ENCODE measurements at places on chromosomes 5 and 9.

GRCh38 chr9:2096376-2096970, 81.3 kb downstream of the SMARCA2 start:
- no peak for DNase-seq

GRCh38 chr5:68319706-68320412, 104.3 kb downstream of the PIK3R1 start:
- no peak for DNase-seq

DNA sequence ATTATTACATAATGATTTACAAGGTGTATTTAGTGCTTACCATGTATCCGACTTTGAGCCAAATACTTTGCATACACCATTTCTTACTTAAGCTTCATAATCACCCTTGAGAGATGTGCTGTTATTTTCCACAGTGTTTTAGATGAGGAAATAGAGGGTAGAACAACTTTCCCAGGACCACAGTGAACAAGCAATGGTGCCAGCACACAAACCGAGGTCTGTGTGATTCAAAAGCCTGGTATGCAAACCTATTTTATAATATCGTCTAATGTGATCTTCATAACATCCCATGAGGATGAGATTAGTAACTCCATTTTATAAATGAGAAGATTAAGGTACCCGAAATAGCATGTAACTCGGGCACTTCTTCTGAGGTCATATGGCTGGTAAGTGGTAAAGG, 294.7 kb downstream of the NSG2 start:
- no peak for DNase-seq

GRCh38 chr9:100011062-100011681, 87.6 kb downstream of the ERP44 start:
- DNase-seq, result peak; percentile 5

- DNase-seq, result peak; percentile 59
Measured at GRCh38 chr5:157459715-157460599, at the start of gene NIPAL4. NIPAL4 (plus strand) TSS chr5:157460213; CDS start chr5:157460321, 108 bp downstream.

DNA sequence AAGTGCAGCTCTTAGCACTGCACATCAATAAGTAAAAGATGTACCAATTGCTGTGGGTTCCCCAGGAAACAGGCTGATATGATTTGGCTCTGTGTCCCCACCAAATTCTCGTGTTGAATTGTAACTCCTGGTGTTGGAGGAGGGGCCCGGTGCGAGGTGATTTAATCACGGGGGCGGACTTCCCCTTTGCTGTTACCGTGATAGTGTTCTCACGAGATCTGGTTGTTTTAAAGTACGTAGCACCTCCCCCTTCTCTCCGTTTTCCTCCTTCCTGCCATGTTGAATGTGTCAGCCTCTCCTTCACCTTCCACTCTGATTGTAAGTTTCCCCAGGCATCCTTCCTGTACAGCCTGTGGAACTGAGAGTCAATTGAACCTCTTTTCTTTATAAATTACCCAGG, 93.2 kb upstream of the ACTBL2 start:
- DNase-seq, result no peak

DNA sequence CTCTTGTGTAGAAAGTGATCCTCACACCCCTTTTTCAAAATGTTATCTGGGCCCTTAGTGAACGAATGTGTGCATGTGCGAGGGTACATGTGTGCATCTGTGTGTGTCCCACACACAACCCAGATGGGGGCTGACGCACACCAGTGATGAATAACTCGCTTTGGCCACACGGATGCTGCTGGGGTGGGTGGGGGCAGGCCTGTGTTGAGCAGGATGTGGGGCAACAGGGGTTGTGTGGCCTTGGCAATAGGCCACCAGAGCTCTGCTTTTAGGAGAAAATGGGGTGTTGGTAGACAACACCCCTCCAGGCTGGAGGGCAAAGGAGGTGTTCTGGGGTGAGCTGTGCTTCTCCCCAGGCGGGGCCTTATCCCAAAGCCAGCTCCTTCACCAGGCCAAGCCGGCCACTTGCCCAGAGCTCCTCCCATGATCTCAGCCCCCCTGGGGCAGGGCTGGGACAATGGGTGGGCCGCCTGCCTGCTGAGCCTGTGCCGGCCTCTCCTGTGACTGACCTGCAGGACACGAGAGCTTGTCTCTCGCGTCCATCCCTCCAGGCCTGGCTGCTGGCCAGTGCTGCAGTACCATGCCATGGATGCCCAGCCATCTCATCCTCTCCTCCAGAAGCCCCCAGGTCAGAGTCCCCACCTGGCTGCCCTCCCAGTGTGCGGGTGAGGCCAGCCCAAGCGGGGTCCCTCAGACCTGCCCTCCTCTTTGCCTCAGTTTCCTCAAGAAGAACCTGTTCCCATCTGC, 1.7 kb downstream of the DBN1 start:
- no peak for DNase-seq

GRCh38 chr9:3241290-3241689, 284.5 kb downstream of the RFX3 start:
- no peak for DNase-seq

DNA sequence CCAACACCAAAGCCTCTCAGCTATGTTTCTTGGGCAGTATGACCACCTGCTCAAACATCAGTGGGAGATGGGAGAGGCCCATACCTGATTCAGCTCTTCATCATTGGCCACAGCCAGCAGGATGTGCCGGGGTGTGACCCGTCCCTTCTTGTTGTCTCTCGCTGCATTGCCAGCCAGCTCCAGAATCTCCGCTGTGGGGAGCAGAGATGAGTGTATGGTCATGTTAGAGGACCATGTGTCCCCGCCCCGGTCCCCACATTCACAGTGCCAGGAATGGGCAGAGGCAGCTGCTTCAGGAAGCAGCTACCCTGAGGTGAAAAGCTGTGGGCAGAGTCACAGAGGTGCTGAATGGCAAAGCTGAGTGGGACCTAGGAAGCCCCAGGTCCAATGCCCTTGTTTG, 29.1 kb downstream of the MACROH2A1 start:
- DNase-seq, result no peak

- DNase-seq, result no peak
Measured at GRCh38 chr5:144333336-144333920, 162.8 kb downstream of the KCTD16 start.

DNA sequence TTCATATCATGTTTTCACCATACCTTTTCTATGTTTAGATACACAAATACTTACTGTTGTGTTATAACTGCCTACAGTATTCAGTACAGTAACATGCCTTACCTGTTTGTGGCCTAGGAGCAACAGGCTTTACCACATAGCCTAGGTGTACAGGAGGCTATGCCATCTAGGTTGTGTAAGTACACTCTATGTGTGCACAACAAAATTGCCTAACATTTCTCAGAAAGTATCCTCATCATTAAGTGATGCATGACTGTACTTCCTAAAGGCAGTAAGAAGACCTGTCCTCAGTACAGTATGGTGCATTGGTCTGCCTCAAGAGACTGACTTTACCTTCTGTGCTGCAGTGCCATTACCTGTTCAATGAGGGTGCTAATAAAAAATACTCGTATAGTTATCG, 7.9 kb downstream of the TXN start:
- no peak for DNase-seq

GRCh38 chr9:72844440-72844768, 108.4 kb downstream of the ALDH1A1 start:
- DNase-seq, result no peak

DNA sequence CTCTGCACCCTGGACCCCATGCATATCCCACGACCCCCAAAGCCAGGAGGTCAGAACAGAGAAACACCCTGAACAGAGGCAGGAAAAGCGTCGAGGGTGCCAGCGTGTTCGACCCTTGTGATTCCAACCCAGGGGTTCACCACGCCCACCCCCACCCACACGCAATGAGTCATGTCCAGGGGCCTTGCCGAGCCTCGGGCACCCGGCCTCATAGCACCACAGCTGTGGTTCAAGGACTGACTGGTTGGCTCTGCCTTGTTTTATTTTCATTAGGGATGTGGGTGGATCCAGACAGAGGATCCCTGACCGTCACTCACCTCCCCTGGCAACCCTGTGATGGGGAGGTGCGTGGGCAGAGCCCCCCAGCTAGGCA, 9.5 kb upstream of the QSOX2 start:
- no peak for DNase-seq

- DNase-seq, result no peak
Measured at GRCh38 chr5:14980698-14981097, 109.1 kb upstream of the ANKH start.

- peak; percentile 52 for DNase-seq
Measured at GRCh38 chr9:34986540-34987047, 3.0 kb upstream of the DNAJB5 start.

- DNase-seq, result no peak
Measured at GRCh38 chr5:175894271-175894670, 22.9 kb downstream of the CPLX2 start.

- peak; percentile 49 for DNase-seq
Measured at GRCh38 chr9:101449071-101449721, 13.6 kb upstream of the ALDOB start.

DNA sequence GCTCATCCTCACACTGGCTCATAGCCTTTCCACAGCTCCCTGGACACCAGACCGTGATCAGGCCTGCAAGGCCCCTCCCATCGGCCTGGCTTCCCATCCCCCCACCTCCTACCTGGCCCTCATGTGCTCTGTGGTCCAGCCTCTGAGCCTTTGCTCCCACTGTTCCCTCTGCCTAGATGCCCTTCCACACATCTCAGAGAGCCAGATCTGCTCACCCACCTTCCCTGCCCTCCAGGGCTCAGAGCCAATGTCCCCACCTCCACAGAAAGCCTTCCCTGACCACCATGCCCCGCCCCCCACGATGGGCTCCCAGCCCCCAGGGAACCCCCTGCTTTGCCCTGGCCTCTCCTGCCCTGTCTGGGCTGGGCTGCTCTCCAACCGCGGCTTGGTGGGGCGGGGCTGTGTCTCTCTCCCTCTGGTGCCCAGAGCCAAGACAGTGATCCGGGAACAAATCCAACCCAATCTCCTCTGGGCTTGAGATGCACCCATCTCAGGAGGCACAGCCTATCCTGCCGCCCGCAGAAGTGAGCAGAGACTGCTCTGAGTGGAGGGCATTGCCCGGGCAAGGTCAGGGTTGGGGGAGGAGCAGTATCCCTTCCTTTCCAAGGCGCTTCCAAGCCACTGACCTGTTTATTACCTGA, 1.6 kb downstream of the NINJ1 start:
- no peak for DNase-seq

Data from stimulated activated CD4-positive, alpha-beta T cell treated with anti-CD3 and anti-CD28 coated beads, Interleukin-4, amount 100 ng/mL, for 1 hour (primary cell).